ENCODE measurements at places on chromosomes 12 and 14. TPM values are rescaled to one million over a fixed set of nuclear protein-coding genes. Genes with fewer than 3 reads are reported as not detected.

DNA sequence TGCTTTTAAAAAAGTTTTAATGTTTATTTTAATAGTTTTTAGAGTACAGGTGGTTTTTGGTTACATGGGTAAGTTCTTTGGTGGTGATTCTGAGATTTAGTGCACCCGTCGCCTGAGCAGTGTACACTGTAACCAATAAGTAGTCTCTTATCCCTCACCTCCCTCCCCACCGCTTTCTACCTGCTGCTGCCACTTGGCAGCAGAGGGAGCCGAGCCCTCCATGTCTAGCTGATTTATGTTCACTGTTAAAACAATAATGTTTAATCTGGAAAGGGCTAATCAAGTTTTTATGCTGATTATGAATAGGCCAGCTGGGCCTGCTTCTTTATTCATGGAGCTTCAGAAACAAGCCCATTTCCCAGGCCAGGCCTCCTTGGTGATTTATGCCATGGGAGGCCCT is 73.1 kb downstream of the ADCK1 start:
- no peak for DNase-seq

The HIGD1C gene
- total RNA-seq: not detected

The NKX2-1 gene
- total RNA-seq: not detected

DNA sequence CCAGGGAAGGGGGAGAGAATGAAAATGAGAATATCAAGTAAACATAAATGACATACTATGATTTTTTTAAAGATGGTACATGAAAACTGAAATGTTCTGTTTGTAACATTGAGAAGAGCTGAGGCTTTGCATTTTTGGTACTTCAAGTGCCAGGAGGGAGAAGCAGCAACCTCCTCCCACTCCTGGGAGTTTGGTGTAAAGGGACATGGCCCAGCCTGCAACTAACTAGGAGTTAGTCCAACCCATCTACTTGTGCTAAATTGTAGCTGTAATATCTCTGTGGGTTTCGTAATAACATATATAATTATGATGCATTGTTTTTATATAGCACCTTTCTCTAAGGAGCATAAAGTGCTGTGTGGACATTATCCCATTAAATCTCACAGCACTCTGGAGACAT is 517.5 kb downstream of the NELL2 start:
- DNase-seq: no peak

DNA sequence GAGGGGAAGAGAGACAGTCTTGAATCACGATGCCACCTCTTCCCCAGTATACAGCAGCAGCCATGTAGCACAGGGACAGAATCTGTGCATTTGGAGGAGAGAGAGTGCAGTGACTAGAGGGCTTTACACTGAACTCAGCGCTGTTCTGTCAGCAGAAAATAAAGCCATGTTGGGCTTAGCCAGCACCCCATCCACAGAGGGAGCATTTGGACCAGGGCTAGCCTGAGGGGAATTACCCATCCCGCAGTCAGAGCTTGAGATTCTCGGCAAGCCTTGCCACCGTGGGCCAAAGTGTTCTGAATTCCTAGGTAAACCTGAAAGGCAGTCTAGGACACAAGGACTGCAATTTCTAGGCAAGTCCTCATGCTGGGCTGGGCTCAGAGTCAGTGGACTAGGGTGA is 120.4 kb upstream of the CNOT2 start:
- DNase-seq: no peak

GRCh38 chr14:86892152-86892956 is 1100.6 kb downstream of the GALC start:
- no peak for DNase-seq

GRCh38 chr14:98877065-98877464 is 394.9 kb downstream of the BCL11B start:
- DNase-seq: no peak

DNA sequence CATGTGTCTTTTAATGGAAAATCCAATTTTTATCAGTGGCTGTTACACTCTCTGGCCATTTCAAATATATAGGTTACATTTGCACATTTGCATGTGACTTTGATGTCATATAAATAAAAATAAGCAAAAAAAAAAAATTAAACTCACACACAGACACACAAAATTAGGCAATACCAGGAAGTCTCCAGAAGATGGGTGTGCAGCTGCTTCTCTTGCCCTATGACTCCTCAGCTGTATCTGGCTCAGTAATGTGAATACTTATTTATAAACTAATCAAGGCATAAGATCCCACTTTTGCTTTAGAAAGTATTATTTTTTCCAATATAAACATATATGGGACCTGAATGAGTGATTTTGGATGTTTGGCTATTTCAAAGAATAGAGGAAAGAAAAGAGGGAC is 461.1 kb downstream of the LRIG3 start:
- DNase-seq: no peak

DNA sequence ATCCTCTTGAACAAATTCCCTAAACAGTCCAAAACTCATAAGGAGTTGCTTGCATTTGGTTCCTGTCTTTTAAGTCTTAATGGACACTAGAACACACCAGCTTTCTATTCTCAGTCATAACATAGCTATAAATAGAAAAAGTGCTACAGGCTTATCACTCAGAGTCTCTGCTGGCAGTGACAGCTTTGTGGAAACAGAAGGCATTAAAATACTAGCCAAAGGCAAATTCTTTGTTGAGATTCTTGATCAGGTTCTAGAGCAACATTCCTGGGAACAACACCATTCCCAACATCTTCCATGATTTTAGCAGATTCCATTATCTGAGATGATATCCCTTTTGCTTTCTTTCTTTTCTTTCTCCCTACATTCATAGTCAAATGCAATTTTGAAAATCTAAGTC is 207.7 kb upstream of the PLEKHG7 start:
- DNase-seq: no peak

The CPSF6 gene
- total RNA-seq: 29.9 TPM

- DNase-seq: no peak
Observed at GRCh38 chr12:116325336-116325664, 47.8 kb upstream of the MED13L start.

The CISTR gene
- total RNA-seq: not detected

DNA sequence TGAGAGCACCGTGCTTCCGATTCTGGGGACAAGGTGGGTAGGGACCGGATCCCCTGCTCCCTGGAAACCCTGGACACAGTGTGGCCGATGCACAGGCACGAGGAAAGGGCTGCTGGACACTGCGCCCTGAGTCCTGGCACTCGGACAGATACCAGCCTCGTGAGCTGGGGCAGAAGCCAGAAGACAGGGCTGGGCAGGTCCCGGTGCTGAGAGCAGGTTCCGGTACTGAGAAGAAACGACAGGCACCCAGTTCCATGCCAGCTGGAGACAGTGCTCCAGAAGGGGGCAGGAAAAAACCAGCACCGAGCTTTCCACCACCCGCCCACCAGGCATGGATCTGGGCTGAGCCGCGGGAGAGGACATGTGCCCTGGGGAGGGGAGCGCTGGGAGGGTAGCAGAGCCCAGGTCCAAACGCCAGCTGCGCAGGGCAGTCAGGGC is 6.5 kb downstream of the XRCC3 start:
- peak; percentile 73 for DNase-seq

GRCh38 chr14:90969531-90970166 is 90.8 kb downstream of the RPS6KA5 start:
- DNase-seq: no peak

The KCNK10 gene
- total RNA-seq: not detected

The PTHLH gene
- total RNA-seq: 7.5 TPM

- no peak for DNase-seq
Observed at GRCh38 chr12:27555925-27556778, 32.1 kb downstream of the PPFIBP1 start.

DNA sequence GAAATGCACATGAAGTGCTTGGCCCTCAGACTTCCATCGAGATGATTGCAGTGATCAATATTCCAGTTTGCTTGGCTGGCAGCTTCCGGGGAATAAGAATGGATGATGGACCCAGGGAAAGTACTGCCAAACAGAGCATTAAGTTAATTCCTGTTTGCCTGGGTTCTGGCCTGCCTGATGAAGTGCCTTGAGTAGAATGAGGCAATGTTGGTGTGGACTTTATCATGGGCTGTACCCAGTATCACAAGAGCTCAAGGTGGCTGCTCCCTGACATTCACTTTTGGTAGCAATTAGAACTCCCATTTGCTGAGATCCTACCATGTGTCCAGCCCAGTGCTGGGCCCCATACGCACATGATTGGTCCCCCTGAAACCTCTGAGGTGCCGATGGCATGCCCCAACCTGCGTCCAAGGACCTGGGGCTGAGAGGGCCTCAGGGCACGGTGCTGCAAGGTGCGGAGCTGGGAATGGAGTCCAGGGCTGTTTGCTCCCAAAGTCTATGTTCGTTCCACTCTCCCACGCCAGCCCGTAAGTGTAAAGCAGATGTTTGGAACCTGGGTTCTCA is 80.7 kb downstream of the SLC25A47 start:
- no peak for DNase-seq

The P2RX2 gene
- total RNA-seq: 0.48 TPM

- DNase-seq: no peak
Observed at GRCh38 chr14:105187935-105188524, 6.9 kb upstream of the NUDT14 start.

- DNase-seq: no peak
Observed at GRCh38 chr14:64990296-64990695, 3.6 kb downstream of the FNTB start.

DNA sequence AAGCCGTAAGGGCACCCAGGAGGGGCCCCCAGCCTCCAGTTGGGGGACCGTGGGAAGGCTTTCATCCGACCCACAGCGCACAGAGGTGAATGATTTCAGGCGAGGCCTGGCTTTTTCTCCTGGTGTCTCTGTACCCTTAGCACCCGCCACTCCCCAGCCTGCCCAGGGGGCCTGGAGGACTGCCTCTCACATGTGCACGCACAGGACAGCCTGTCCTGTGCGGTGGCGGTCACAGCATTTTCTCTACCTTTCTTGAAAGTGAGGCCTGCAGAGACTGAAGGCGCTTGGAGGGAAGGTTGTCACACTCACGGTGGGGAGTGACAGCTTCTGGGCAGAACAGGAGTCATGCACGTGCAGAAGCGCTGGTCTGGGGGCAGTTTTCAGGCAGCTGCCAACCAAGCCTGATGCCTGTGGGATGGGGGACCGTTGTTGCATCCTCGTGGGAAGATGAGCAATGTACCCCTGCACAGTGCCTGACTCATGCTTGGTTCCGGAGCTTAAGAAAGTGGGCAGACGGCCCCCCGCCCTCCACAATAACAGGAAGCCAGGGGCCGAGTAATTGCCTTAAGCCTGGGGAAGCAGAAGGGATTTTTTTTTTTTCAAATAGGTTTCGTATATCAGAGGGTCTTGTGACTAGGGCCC is 148.1 kb downstream of the TSPAN9 start:
- no peak for DNase-seq

DNA sequence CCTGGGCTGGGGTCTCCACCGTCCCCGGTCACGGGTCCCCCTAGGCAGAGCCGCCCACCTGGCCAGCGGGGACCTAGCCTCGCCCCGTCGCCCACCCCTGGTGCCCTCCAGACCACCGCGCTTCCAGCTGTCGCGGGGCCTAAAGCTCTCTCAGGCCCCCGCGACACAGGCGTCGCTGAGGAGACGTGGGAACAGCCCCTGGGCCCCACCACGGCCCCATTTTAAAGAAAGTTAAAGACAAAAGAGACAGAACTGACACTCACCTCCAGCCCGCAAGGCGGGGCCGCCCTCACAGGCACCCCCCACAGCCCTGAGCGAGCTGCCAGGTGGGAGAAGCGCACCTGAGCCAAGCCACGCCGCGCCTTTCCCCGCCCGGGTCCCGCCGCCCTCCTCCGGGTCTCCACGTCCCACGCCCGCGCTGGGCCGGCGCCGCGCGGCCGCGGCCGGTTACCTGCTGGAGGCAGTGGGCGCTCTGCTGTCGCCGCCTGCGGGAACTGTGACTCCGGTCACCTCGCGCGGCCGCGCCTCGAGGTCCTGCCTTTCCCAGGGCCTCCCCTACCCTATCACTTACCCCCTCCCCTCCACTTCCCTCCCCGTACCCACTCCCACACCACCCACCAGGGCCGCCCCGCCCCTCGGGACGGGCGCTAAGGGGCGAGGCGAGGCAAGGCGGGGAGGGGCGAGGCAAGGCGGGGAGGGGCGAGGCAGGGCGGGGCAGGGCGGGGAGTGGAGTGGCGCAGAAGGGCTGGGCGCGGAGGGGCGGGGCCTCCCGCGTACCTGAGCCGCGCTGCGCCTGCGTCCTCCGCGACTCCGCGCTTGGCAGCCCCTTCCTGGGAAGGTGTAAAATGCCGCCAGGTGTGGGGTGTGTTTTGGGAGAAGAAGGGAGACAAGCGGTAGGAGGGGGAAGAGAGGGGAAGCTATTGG is 31.2 kb downstream of the TC2N start:
- peak; percentile 85 for DNase-seq

The GDF3 gene
- total RNA-seq: not detected

The CLEC4E gene
- total RNA-seq: 2.0 TPM

- DNase-seq: no peak
Observed at GRCh38 chr14:103061482-103061976, 4.2 kb upstream of the CDC42BPB start.

GRCh38 chr14:63393012-63393411 is 74.3 kb upstream of the GPHB5 start:
- no peak for DNase-seq

The RABGGTA gene
- total RNA-seq: 24.8 TPM

DNA sequence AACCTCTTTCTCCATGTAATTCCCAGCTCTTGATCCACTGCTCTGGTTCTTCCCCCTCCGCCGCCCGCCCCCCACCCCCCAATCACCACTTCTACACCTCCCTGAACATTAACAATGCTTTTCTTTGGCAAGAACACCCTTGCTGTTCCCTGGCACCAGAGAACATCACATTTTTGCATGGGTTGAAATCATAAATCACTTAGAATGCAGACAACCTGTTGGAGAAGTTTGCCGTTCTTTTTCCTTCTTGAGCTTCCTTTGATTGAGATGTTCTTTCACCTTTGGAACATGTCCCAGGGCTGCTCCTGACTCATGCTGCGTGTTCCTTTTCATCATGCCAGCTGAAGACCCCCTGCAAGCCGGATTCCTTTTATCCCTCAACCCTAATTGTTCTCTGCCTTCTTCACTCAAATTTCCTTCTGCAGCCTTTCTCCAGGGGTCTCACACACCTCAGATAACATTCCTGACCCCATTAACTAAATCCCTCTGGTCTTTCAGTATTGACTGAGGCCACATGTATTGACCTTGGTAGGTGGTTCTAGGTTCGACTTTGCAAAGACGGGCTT is 294.1 kb upstream of the TMPO start:
- no peak for DNase-seq

DNA sequence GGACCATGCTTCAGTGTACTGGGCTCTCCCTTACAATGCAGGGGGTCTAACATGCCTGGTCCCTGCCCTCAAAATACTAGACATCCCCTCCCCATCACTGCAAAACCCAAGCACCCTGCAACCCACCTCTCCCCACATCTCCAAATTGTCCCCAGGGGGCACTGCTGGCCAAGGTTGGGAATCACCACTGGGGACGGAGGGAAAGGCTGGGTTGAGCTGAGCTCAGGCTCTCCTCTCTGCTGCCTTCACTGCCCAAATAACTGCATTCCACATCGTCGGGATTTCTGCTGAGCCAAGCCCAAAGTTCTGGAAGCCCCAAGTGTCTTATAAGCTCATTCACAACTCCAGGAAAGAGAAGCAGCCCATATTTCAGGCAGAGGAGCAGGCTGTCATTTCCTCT is 69.6 kb downstream of the NT5DC3 start:
- DNase-seq: no peak

The C1S gene
- 622 TPM for total RNA-seq

The ACOT6 gene
- total RNA-seq: not detected

The DIO3 gene
- 1.6 TPM for total RNA-seq

The FGF6 gene
- total RNA-seq: not detected

The PGF gene
- total RNA-seq: 3.7 TPM

GRCh38 chr12:72753571-72753970 is 481.4 kb downstream of the TRHDE start:
- DNase-seq: no peak

Measured in breast epithelium (tissue), 4 donors.